ENCODE measurements at places on chromosomes 13 and 19.

DNA sequence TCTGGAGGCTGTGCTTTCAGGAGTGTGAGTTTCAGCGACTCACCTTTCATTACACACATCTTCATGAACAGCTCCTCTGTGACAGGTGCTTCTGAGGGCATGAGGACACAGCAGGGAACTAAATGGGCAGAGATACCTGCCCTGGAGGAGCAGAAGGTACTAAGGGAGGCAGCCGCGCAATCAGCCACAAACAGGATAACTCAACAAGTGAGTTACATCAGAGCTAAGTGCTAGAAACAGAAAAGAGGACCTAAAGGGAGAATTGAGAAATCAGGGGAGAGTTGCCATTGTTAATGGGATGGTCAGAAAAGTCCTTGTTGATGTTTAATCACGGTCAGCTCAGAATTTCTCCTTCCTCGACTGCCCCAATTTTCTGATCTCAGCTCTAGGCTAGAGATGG, 42.5 kb downstream of the SYDE1 start:
- DNase-seq = no peak

- peak; percentile 30 for DNase-seq
These were observed 85.8 kb upstream of the ZNF91 start for GRCh38 chr19:23481043-23481442.

GRCh38 chr13:53250272-53250875, 221.8 kb downstream of the OLFM4 start:
- DNase-seq = peak; percentile 60

DNA sequence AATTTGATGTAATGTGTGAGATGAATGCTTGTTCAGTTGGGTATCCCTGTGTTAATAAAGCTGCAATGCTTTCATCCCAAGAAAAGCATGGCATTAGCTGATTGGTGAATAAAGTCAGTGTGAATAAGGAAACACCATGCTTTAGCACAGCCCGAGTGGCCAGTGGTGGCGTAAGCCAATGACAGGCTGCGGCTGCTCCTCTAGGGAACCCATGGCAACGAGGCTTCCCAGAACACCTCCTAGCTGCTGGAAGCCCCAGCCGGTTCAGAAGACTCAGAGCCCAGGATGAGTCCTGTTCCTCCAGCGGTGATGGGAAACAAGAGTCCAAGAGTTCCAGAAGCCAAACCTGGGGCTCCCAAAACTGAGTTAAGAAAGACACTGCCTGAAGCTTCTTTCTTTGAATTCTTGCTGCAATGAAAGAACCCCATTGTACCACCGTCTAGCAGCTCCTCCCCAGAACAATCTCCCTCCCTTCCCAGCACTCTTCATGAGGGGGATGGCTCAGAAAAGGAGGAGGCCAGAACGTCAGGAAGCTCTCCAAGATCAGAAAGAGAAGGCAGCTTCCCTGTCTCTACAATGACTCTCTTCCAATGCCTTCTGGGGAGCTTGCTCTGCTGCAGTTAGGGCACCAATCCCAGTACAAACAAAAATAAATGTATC, 58.2 kb downstream of the TSHZ3 start:
- DNase-seq = no peak

GRCh38 chr13:109043636-109044035, 414.2 kb downstream of the MYO16 start:
- no peak for DNase-seq

- no peak for DNase-seq
These were observed 55.9 kb downstream of the ERCC5 start for GRCh38 chr13:102901615-102902305.

- DNase-seq = no peak
These were observed 938.4 kb upstream of the SLC10A2 start for GRCh38 chr13:104004572-104004971.

- DNase-seq = peak; percentile 1
These were observed 505.6 kb downstream of the KCTD12 start for GRCh38 chr13:76380446-76381065.

- peak; percentile 67 for DNase-seq
These were observed 8.2 kb upstream of the MEIS3 start for GRCh38 chr19:47427241-47428176.

DNA sequence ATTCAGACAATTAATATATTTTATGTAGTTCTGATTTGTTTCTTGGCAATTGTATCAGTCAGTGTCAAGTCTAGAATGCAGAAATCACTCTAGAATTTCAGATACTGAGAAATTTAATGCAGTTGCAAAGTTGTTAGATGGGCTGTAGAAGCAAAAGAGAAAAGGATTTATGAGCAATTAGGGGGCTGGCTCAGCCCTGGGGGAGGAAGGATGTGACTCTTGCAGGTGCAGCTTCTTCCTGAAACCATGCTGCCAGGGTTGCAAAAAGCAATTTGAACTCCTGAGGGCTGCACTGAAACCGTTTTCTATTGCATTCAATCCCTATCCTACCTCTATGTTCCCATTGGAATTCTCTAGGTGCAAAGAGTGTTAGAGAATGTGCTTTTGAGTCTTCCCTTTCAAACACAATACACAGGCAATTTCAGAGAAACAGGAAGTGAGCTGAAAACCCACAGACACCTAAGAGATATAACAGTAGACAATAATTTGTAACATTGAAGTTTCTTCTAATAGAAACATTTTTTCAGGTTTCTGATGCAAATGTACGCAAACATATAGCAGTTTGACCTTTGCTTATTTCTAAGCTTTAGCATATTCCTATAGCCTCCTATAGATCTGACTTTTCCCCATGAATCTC, 814.7 kb upstream of the ATXN8OS start:
- DNase-seq = no peak

GRCh38 chr19:18100710-18101109, 3.1 kb downstream of the MAST3 start:
- peak; percentile 49 for DNase-seq

DNA sequence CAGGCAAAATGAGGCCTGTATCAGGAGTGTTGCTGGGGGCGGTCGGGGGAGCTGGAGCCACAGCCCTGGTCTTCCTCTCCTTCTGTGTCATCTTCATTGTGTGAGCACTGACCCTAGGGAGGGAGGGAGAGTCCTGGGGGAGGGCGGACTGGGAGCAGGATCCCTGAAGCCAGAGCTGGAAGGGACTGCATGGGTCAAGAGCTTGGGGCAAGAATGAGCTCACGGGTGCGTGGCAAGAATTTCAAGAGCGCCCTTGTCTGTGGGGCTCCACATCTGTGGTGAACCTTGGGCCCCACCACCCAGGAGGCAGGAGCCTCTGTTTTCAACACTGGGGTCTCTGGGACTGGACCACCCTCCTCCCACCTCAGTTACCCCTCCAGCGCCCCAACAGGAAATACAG, 4.7 kb downstream of the SIGLEC7 start:
- no peak for DNase-seq

- peak; percentile 29 for DNase-seq
These were observed 41.4 kb downstream of the DEDD2 start for GRCh38 chr19:42175952-42176648.

DNA sequence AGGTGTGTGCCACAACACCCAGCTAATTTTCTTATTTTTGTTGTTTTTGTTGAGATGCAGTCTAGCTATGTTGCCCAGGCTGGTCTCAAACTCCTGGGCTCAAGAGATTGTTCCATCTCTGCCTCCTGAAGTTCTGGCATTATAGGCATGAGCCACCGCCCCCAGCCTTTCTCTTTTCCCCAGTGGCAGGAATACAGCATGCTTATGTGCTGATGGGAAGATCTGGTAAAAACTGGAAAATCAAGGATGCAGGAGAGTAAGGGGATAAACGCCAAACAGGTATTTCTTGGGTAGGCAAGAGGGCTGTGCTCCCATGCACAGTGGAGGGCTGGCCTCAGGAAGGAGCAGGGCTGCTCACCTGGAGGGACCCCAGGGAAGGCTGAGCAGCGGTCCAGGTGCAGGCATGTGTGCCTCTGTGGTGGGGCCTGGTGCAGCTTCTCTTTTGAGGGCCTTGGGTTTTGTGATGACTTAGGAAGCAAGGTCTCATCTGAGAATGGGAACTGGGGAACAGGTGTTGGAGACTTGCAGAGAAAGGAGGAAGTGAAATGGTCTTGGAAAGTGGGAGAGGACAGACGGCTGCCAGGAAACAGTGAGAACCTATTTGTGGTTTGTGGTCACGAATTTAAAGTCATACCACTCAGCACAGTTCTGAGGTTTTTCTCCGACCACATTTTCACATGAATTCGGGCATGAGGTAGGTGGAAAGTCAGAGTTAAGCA, 106.5 kb downstream of the TEX26 start:
- peak; percentile 82 for DNase-seq

DNA sequence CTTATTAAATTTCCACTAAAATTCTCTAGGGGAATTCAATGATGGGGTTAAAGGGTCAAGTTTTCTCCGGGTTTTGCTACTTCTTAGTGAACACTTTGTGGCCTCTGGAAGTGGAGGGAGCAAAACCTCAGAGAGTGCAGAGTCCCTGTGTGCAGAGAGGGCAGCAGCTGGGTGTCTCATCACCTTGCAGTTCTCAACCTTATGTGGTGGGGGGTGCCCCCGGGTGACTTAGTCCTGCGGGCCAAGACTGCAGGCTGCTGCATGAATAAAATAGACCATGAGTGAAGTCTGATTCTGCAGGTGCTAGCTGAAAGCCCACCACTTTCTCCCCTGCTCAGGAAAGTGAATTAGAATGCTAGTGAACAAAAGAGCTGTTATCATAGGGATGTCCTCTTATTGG, 191.6 kb downstream of the DLEU7 start:
- no peak for DNase-seq

- peak; percentile 65 for DNase-seq
These were observed 294.1 kb downstream of the DLEU7 start for GRCh38 chr13:50549221-50549942.

DNA sequence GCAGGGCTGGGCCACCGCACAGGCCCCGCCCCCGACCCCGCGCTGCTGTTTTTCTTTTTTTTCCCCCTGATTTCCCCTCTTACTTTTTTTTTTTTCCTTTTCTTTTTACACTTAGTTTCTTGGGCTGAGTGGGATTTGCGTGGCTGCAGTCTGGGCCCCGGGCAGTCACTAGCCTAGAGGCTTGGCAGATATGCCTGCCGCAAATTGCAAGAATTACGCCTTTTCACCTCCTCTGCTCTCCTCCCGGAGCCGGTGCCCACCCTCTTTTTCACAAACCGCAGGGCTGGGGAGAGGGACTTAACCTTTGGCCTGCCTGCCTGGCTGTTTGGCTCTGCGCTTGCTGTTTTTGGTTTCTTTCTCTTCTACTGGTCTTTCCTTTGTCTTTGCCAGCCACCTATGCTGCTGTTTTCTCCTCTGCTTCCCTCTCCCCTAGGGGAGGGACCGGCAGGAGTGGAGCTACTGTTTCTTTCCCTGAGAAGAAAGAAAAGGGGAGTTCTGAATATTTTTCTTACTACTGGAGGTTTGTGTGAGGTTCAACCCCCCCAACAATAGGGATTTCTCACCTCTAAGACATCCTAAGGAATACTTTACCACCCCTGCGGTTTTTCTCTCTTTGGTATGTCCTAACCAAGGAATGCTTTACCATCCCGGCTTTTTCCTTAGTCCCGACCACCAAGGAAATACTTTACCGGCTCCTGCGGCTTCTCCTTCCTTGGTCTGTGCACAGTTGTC, 11.0 kb downstream of the ZNF552 start:
- DNase-seq = peak; percentile 91

DNA sequence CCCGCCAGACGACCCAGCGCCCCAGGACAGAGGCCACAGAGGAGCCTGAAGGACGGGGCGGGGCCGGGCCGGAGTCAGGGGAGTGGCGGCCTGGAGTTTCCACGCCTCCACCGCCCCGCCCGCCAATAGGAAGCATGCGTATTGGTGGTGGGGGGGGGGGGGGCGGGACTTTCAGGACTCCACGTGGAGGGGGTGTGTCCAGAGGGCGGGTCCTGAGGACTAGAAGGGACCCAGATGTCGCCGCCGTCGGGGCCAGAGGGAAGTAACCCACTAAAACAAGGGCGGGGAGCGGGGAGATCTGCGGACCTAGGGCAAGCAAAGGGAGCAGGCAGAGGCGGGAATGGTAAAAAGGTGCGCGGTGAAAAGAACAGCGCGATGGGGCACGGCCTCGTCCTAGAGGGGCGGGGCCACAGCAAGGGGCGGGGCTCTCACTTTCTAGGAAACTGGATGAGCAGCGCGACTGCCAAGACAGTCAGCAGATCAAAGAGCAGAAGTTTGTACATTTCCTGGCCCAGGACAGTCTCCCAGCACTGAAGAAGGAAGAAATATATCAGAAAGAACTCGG, 2.8 kb upstream of the LENG1 start:
- no peak for DNase-seq

DNA sequence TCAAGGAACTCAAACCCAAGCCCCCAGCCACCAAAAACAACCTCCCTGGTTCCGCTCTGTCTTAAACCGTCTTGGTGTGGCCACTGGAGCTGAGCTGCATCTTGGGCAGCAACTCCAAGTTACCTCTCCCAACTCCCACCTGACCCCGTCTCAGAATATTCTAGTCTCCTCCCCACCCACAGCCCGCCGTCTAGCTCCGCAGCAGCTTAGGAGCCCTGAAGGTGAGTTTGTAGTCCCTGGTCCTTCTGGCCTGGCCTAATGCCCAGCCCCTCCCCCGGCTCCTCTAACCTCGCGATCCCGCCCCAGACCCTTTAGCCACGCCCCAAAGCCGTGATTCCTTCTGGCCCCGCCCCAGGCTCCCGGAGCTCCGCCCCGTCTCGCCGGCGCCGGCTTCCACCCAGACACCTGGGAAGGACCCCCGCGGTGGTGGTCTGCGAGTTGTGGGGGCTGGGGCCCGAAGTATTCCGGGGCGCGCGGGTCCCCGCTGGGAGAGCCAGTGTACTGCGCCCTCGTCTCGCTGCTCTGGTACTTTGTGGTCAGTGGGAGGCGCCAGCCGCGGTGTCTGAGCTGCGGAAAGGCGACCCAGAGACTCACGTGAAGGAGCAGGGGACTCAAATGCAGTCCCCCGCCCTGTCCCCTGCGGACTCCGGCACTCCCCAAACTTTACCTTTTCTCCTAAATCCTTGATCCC, 2.5 kb upstream of the LHB start:
- peak; percentile 25 for DNase-seq

DNA sequence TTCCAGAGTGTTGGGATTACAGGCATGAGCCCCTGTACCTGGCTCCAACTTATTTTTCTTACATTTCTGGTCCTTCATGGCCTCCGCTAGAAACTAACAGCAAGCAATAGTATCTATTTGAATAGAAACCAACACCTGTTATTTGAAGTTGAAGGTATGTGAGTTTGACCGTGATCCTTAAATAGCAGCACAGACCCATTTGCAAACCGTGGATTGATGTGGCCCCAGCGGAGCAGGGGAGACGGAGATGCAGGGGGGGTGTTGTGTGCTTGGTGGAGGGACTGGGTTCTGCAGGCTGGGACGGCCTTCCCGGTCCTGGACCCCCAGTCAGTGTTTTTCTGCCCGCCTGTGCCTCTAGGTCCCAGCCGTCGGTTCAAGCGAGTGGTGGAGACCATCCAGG, 16.9 kb downstream of the TMEM150B start:
- DNase-seq = no peak
